ENCODE measurements at places on chromosomes 2 and 18. TPM values are rescaled to one million over a fixed set of nuclear protein-coding genes. Genes with fewer than 3 reads are reported as not detected.

CCDC93 gene
- 47.6 TPM for total RNA-seq

DYSF gene
- total RNA-seq: 80.4 TPM

GRCh38 chr2:229642371-229642770 lies 72.0 kb downstream of the DNER start:
- H3K27me3 ChIP-seq: no peaks in the 10 kb centered on the region
- H3K4me3 ChIP-seq: no peak overlapping the region
- DNase-seq: no peak

DNA sequence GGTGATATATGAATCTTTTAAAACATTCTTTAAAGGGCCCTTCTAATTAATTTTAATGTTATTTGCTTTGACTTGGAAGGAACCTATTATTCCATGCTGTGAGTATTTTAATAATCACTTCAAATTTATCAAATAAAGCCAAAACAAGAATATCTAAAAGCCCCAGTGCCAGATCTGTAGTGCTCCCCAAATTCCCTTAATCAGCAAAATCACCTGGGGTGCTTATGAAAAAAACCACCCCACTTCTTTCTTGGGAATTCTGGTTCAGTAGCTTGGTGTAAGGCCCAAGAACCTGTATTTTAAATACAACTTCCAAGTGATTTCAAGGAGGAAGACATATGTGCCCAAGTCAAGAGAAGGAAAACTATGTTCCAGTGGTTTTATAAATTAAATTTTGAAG lies 202.4 kb upstream of the OSR1 start:
- DNase-seq: no peak
- no peak overlapping the region for H3K27ac ChIP-seq
- H3K4me3 ChIP-seq: no peak overlapping the region
- H3K4me1 ChIP-seq: no peaks in the 10 kb centered on the region

All from heart left ventricle (tissue), 16 donors.